ENCODE measurements at places on chromosomes 11 and 22. TPM values are rescaled to one million over a fixed set of nuclear protein-coding genes. Genes with fewer than 3 reads are reported as not detected.

SOX6 gene
- 0.47 TPM for total RNA-seq

P4HA3 gene
- 5.8 TPM for total RNA-seq

CAPN5 gene
- total RNA-seq, result 12.0 TPM

GAS2L1 gene
- total RNA-seq, result 15.7 TPM

KCNQ1 gene
- not detected for total RNA-seq

HBE1 gene
- not detected for total RNA-seq

ALDH3B1 gene
- total RNA-seq, result 26.4 TPM

RASD2 gene
- total RNA-seq, result under 0.01 TPM

OTOG gene
- not detected for total RNA-seq

MFRP gene
- 0.09 TPM for total RNA-seq

CEND1 gene
- 1.3 TPM for total RNA-seq

PHETA2 gene
- total RNA-seq, result 14.6 TPM

C22orf42 gene
- total RNA-seq, result not detected

HPX gene
- not detected for total RNA-seq

CCDC157 gene
- 3.2 TPM for total RNA-seq

APOL1 gene
- total RNA-seq, result 2.8 TPM

INS gene
- total RNA-seq, result not detected

CALCB gene
- total RNA-seq, result 0.09 TPM

CRYBA4 gene
- total RNA-seq, result not detected

CARD10 gene
- 9.1 TPM for total RNA-seq

ARRB1 gene
- total RNA-seq, result 13.4 TPM

SLC29A2 gene
- 0.26 TPM for total RNA-seq

RBMXL2 gene
- not detected for total RNA-seq

LINC01488 gene
- not detected for total RNA-seq

SCN3B gene
- total RNA-seq, result under 0.01 TPM

SYT12 gene
- 1.5 TPM for total RNA-seq

PITPNM1 gene
- total RNA-seq, result 13.4 TPM

USP2 gene
- total RNA-seq, result 0.58 TPM

ZNRD2 gene
- total RNA-seq, result 50.3 TPM

HSPA8 gene
- 1,234 TPM for total RNA-seq

GLYATL1 gene
- under 0.01 TPM for total RNA-seq

CSNK2A3 gene
- total RNA-seq, result 0.58 TPM

C11orf86 gene
- total RNA-seq, result not detected

PRAME gene
- not detected for total RNA-seq

ASPHD2 gene
- total RNA-seq, result 0.82 TPM

B4GAT1 gene
- 41.3 TPM for total RNA-seq

PRG3 gene
- total RNA-seq, result not detected

DDTL gene
- 1.2 TPM for total RNA-seq

NAP1L4 gene
- total RNA-seq, result 48.2 TPM

All from pericardium fibroblast (primary cell).